Keratinocyte (primary cell): ENCODE measurements at places on chromosomes 5 and 9. TPM values are rescaled to one million over a fixed set of nuclear protein-coding genes. Genes with fewer than 3 reads are reported as not detected.
A peak's percentile ranks its signal among the peaks of the same experiment; 100 is the strongest.

Gene MRPL36
- polyA plus RNA-seq, result 84.2 to 152 TPM (median 121 TPM) in 3 replicates

Gene DDX4
- 0.04 TPM in 1 of 3 replicates, not detected in the others for polyA plus RNA-seq

Gene SLC2A6
- 15.9 to 30.4 TPM (median 28.3 TPM) in 3 replicates for polyA plus RNA-seq

Gene ENHO
- polyA plus RNA-seq, result 0.06 TPM in 1 of 3 replicates, not detected in the others

Gene CORO2A
- polyA plus RNA-seq, result 30.9 to 45.2 TPM (median 31.7 TPM) in 3 replicates

Gene TBC1D9B
- polyA plus RNA-seq, result 51.4 to 69.2 TPM (median 61.0 TPM) in 3 replicates

Gene AGXT2
- not detected in 3 replicates for polyA plus RNA-seq

Gene SLC6A19
- polyA plus RNA-seq, result not detected in 3 replicates

Gene CNTFR
- polyA plus RNA-seq, result 0.42 to 1.5 TPM (median 0.66 TPM) in 3 replicates

Gene IL3
- polyA plus RNA-seq, result not detected in 3 replicates

- no peak for DNase-seq
Observed at GRCh38 chr9:125359011-125359410, 97.4 kb downstream of the GAPVD1 start.

GRCh38 chr5:68531970-68532369 lies 316.4 kb downstream of the PIK3R1 start:
- DNase-seq, result no peak

DNA sequence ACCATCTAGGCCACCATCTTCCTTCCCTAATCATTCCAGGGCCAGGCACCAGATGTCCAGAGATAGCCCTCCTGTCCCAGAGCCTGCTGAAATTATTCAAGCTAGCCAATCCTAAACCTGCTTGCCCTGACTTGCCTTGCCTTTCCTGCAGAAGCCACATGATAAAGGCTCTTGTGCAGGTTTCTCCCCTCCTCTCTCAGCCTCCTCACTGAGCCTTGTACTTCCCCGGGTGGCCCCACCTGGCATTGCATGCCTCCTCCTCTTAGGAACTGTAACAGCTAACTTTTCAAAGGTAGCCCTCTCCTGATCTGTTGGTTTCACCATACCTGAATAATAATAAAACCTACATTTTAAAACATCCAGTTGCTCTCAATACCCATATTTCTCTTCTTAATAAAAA lies 42.6 kb downstream of the DIRAS2 start:
- DNase-seq, result no peak

DNA sequence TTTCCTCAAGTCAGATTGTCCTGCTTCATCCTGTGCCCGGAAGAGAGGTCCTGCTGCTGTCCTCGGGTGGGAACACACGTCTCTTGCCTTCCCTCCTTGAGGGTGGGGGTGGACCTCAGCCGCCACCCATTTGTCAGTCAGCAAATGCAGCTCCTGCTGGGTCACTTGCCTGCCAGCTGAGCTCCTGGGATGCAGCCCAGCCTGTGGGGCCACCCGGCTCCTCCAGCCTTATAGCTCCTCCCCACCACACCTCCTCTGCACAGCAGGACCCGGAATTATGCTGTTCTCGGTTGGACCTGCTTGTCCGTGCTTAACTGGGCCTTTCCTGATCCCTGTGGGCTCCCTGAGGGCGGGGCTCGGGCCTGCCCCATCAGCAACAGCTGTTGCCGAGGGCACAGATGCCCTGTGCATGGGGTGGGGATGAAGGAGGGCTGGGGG lies 52.7 kb downstream of the RXRA start:
- no peak for DNase-seq

- no peak for DNase-seq
Observed at GRCh38 chr9:115025721-115026120, 92.2 kb downstream of the TNC start.

DNA sequence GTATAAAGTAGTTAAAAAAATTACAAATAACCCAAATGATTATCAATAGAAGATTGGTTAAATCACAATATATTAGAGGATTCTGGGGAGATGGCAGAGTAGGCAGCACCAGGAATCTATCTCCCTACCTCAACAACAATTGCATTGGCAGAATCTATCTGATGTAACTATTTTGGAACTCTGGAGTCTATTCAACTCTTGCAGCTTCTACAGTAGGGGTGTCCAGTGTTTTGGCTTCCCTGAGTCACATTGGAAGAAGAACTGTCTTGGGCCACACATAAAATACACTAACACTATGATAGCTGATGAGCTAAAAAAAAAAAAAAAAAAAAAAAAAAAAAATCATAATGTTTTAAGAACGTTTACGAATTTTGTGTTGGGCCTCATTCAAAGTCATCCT lies 29.2 kb upstream of the ECM2 start:
- no peak for DNase-seq

DNA sequence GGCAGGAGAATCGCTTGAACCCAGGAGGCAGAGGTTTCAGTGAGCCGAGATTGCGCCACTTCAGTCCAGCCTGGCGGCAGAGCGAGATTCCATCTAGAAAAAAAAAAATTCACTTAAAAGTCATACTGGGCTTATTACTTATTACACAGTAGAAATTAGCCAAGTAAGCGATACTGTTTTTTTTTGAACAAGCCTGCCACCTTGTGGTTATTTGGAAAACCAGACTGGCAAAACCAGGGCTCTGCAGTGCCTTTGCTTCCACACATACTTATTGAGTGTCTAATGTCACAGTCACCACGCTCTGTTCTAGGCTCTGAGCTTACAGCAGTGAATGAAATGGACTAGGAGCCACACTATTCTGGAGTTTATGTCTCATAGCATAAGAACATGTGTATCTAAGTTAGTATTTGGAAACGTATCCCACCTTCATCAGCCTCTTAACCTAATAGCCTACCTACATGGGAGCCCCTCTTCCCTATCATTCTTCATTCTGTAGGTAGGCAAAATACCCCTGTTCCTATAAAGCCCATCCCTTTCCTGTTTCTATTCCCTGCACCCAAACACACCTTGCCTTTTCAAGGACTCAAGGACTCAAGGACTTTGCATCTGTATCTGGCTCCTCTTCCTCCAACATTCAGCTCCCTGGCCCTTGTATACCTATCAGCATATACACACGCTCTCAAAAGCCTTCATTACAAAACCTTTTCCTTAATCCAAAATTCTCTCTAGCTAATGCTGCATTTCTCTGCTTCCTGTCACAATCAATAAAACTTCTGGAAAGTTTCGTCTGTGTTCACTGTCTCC lies 13.9 kb upstream of the BASP1 start:
- DNase-seq, result no peak

- DNase-seq, result no peak
Observed at GRCh38 chr9:105296877-105297287, 52.4 kb downstream of the SLC44A1 start.

GRCh38 chr5:14200312-14200990 lies 57.3 kb downstream of the TRIO start:
- no peak for DNase-seq

DNA sequence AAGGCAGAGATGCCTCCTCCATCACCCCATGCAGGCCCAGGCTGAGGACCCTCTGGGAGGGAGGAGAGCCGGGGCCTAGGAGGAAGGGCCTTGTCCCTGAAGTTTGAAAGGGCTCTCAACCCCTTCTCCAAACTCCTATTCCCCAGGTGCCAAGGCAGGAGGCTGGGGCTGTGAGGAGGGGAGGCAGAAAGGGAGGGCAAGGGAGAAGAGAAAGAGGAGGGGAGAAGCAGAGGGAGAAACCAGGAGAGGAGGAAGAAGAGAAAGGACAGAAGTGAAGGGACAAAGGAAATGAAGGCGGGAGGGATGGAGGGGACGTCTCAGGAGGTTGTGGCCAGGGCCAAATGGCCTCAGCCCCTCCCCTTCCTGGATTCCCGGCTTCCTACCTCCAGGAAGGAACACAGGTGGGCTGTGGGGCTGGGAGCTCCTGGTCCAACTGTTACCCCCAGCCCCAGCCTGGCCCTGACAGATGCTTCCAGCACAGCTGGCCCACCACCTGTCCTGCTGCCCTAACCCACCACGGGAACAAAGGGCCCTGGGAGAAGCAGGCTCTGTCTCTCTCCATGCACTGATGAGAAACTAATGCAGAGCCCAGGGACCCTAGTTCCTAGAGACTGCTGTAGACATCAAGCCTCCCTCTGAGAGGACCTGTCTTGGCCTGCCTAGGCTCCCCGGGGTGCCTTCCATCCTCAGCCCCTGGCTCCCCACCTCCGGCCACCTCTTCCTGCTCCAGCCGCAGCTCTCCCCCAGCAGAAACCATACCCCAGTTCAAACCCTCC lies 3.5 kb downstream of the DBN1 start:
- DNase-seq, result no peak

DNA sequence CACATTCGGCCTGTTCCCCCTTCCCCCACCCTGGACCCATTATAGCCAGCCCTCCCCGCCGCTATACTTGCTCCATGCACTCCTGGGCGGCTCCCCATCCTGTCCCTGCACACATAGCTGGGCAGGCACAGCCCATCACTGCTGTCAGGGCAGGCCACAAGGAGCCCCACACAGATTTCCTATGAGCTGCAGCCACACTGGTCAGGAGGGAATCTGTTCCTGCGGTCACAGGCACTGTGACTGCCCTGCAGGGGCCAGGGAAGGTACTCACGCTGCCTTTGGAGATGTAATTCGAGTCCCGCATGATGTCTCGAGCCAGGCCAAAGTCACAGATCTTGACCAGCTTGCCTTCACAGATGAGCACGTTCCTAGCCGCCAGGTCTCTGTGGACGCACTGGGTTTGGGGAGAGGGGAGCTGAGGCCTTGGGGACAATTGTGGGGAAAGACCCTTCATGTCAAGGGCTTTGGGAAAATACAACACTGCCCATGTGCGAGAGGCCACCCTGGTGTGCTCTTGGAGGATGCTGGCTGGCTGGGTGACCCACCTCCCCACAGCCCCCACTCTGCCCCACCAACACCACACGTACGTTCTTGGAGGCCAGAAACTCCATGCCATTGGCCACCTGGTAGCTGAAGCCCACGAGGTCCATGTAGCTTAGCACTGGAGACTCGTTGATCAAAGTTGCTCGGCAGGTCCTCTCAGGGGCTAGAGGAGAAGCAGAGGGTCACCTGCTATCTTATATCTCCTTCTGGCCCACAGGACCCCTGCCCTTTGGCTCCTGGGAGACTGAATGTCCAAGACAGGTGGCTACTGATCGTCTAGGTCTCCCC lies 34.5 kb upstream of the CSF1R start:
- no peak for DNase-seq

DNA sequence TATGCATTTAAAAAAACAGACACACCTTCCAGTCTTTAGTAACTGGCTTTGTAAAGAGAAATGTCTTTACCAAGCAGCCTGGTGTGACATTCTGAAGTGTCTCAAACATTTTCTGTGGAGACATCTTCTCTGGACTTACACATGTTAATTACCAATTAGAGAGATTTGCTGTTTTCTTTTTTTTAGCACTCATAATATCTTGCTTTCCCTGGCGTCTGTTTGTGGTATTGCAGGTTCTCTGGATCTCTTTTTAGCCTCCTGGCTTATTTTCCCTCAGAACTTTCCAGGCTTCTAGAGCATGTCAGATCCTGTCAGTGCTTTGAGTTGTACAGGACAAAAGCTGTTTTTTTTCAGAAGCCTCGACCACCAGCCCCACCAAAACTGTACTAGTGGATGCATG lies 92.5 kb downstream of the MSX2 start:
- no peak for DNase-seq

- peak; percentile 77 for DNase-seq
Observed at GRCh38 chr9:77158772-77159513, 18.4 kb upstream of the VPS13A start.

- DNase-seq, result no peak
Observed at GRCh38 chr5:109324931-109325330, 84.8 kb downstream of the PJA2 start.

DNA sequence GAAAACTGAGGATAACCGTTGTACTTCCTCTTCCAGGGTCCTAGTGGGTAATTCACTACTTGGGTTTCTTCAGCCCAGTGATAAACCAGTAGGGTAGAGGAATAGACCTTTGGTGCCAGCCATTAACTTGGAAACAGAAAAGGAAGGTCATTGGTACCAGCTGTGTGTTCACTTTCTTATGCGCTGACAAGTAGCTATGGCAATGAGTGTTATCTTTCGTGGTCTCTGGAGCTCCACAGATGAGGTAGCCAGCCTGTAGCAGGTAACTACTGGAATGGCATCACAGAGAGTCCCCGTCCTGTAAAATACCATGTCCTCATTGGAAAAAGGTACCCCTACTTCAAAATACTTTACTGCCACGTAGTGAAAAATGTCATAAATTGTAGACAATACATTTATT lies 2.3 kb downstream of the UHRF2 start:
- DNase-seq, result no peak

DNA sequence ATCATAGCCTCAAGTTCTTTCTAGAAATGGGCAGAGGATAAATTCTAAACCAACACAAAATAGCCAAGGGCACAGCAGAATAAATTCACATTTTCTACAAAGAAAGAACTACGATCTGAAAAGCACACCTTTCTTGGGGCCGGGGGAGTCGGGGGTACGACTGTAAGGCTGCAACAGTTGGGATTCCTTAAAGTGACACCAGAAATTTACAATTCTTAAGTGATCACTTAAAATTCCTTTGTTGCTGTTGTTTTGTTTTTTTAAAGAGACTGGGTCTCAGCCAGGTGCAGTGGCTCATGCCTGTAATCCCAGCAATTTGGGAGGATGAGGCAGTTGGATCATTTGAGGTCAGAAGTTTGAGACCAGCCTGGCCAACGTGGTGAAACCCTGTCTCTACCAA lies 95.8 kb downstream of the CDK5RAP2 start:
- no peak for DNase-seq

GRCh38 chr5:72180925-72181324 lies 73.7 kb downstream of the MAP1B start:
- DNase-seq, result no peak

DNA sequence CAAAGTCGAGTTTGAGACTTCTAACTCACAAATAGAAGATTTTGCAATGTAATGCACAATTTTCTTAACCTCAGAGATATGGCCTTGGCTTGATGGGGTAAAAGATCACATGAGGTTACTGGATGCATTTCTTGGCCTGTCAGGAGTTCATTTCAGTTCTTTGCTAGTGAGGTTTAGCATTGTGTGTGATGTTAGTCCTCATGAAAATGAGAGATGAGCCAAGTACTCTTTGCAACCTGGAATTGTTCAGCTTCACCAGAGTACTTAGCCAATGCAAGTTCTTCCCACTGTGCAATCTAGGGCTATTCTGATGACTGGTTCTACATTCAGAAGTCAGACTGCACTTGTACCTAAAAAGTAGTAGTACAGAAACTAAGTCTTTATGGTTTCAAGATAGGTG lies 24.9 kb downstream of the GNAQ start:
- DNase-seq, result no peak

GRCh38 chr5:55429613-55430253 lies 105.0 kb downstream of the PLPP1 start:
- DNase-seq, result no peak

- no peak for DNase-seq
Observed at GRCh38 chr5:14269395-14269794, 126.3 kb downstream of the TRIO start.

- DNase-seq, result no peak
Observed at GRCh38 chr5:146751781-146752401, 126.7 kb downstream of the PPP2R2B start.

GRCh38 chr5:58366461-58366860 lies 93.4 kb downstream of the PLK2 start:
- DNase-seq, result no peak

- DNase-seq, result no peak
Observed at GRCh38 chr5:96577909-96578308, 84.3 kb upstream of the CAST start.

DNA sequence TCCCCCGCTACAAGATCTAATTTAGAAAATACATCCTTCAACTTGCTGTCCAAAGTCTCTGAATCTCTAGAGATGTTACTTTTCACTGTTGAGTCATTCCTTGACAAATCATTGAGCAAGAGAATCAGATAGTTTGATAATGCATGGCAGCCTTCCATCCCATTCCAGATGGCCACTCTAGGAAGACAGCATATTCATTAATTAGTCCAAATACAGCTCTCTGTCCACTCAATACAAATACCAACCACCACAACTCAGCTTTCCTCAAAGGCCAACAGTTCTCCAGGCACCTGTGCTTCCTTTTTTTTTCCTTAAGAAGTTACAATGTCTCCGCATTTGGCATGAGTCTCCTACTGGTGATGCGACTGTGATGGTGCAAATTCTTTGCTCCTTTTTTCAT lies 72.3 kb downstream of the DROSHA start:
- no peak for DNase-seq
